ENCODE measurements at places on chromosomes 3 and 15.
A peak's percentile ranks its signal among the peaks of the same experiment; 100 is the strongest.

GRCh38 chr3:112333381-112334317 lies 693 bp downstream of the CD200 start:
- peak; percentile 21 for DNase-seq

DNA sequence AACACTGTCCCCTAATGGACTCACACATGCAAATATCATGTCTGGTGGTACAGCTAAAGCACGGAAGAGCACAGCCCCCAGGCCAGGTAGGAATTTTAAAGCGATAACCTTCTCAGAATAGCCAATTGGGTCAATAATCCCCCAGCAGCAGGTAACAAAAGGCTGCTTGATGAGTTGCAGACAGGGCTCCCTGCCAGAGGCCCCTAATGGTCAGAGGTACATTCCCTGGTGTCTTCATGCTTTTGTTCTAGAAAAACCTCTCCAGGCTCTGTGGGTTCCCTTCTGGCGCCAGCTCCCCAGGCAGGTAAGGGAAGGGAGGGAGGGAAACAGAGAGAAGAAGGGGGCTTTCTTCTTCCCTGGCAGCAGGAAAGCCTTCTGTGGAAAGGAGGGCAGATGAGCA lies 43.4 kb upstream of the PRTG start:
- no peak for DNase-seq

GRCh38 chr15:70190965-70191364 lies 93.2 kb upstream of the TLE3 start:
- no peak for DNase-seq

GRCh38 chr15:27491666-27492621 lies 521.0 kb downstream of the GABRG3 start:
- no peak for DNase-seq

DNA sequence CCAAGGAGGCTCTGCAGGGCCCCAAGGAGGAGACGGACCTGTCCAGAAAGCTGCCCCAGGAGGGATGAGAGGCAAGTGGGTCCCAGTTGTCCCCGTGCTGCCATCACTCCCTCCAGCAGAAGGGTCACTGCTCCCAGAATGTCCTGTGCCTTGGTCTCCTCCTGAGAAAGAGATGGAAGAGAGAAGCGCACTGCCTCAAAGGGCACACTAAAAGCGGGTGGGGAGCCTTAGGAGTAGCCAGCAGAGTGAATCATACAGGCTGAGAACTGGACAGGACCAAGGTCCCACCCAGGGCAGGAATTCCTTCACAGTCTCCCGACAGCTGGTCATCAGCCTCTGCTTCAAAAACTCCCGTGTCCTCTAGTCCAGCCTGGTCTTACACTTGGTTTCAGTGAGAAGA lies 4.6 kb downstream of the THPO start:
- no peak for DNase-seq

DNA sequence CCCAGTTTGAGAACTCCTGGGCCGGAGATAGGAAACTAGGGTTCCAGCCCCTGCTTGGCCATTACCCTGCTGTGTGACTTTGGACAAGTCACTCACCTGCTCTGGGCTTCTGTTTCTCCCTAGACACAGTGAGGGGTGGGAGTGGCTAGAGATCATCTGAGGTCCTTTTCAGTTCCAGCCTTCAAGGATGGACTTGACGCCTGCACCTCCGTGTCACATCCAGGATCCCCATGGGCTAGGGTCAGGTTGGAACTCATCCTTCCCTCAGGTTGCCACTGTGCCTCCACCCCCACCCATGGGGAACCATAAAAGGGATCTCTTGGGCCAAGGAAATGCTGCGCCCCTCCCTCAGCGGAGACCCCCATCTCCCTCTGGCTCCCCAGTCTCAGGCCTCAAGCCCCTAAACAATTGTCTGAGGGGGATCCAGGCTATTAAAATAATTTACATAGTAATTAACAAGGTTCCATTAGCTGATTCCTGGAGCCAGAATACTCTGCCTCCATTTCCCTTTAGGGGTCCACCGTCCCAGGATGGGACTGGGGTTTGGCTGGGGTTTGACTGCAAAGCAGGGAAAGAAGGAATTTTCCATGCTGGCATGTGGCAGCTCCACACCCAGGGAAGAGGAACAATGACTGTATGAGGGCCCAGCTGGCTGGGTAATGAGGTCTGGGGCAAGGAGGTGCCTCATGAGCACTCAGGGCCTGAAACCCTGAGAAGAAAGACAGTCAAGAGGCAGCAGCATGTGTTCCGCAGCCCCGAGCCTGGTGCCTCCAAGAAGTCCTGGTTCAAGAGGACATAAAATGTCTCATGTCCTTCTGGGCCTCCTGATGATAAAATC lies 177.7 kb downstream of the SMAD6 start:
- DNase-seq, result no peak

GRCh38 chr3:105999856-106000255 lies 131.0 kb upstream of the CBLB start:
- DNase-seq, result no peak
